HFFc6 (cell line): ENCODE measurements at places on chromosomes 7 and 10.

DNA sequence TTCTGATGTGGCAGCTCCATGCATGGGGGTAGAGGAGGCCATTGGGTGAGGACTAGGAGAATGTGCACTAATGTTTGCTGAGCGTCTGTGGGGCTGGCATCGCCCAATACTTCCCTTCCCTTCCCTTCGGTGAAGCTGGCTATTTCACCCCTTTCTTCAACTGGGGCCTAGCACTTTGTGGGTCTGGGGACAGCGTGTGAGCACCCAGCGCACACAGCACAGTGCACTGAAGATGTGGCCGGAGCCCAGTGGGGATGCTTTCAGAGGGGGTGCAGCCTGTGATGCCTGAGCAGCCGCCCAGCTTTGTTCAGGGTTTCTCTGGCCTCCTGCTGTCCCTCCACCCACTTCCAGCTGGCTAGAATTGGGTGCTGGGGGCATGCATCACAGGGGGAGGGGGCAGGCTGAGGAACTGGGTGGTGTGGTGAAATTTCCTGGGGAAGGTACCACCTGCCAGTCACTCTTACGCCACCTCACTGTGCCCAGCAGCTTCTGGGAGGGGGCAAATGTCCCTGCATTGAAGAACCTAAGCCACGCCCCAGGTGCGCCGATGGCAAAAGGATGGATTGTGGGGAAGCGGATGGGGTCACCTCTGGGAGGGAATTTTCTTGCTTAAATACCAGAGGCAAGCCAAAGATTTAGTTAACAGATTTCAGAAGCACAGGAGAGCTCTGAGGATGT is 45.5 kb downstream of the CLEC2L start:
- DNase-seq = no peak

- no peak for DNase-seq
Observed at GRCh38 chr7:96982586-96982985, 22.8 kb upstream of the DLX6 start.

- DNase-seq = no peak
Observed at GRCh38 chr10:17353568-17354300, 100.7 kb downstream of the ST8SIA6 start.

- DNase-seq = no peak
Observed at GRCh38 chr7:3979611-3980299, 678.7 kb downstream of the SDK1 start.

DNA sequence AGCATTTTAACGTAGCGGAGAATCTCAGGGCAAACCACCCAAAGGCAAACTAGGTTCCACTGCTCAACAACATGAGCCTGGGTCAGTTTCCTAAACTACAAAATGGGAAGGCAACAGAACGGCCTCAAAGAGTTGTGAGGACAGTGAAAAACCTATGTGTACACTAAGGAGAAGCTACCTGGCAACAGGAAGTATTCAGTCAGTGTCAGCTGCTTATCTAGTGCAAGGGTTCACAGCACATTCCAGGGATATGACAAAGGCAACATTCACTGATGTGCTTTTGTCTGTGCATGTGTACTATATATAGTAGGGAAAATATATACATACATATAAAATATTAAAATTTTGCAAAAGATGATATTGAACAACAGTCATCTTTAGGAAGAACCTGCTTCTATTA is 17.2 kb downstream of the NUDCD3 start:
- peak; percentile 30 for DNase-seq

GRCh38 chr7:90856351-90857070 is 260.4 kb downstream of the CDK14 start:
- DNase-seq = no peak

DNA sequence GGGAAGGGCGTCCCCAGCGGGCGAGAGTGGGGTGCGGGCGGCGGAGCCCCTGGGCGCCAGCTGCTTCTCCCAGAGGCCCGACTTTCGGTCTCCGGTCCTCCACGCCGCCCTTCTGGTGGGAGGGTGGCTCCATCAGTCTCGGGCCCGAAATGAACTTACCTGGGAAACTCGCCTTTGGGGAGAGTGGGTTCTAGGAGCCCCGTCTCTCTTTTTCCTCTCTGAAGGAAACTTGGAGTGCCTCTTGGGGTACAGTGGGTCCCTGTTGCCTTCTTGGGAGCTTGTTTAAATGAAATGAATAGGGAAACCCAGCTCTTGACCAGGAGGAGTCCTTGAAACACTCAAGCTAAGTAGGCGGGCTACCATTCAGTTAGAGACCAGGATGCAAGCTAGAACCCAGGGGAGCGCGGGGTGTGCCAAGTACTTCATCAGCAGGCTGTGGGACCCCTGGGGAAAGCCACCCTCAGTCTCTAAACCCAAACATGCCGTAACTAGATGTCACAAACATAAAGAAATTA is 1.3 kb downstream of the SLC26A4 start:
- DNase-seq = no peak

DNA sequence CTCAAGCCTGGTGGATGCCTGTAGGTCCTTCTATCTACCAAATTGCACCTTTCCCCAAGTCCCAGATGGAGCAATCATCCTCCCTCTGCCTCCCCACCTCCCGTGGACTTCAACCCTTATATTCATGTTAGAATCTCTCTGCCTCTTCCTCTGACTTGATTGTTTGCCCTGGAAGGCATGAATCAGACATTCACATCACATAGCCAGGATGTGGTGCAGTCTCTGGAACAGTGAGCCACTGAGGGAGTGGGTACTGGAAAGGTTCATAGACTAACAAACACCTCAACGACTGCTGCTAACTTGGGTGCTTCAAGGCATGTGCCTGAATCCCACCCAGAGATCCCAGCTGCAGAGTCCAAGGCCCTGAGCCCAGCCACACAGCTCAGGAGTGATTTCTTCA is 494.0 kb downstream of the TNS3 start:
- peak; percentile 22 for DNase-seq

- no peak for DNase-seq
Observed at GRCh38 chr7:150992833-150993302, 2.1 kb downstream of the NOS3 start.

DNA sequence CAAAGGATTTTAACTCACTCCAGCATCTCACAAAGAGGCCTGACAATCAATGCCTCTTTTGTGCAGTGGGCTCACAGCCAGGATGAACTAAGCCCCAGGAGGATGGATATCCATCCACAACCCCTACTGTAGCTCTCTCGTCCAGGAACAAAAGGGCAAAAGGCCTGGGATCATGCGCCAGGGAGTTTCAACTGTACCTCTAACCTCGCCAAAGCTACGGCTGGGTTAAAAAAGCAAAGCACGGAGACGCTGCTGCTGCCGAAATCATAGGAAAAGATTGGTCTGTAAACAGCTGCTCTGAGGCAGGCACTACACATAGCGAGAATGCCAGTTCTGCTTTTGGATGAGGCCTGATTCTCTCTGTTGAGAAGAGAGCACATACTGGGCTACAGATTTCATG is 32.1 kb downstream of the VSTM4 start:
- no peak for DNase-seq

DNA sequence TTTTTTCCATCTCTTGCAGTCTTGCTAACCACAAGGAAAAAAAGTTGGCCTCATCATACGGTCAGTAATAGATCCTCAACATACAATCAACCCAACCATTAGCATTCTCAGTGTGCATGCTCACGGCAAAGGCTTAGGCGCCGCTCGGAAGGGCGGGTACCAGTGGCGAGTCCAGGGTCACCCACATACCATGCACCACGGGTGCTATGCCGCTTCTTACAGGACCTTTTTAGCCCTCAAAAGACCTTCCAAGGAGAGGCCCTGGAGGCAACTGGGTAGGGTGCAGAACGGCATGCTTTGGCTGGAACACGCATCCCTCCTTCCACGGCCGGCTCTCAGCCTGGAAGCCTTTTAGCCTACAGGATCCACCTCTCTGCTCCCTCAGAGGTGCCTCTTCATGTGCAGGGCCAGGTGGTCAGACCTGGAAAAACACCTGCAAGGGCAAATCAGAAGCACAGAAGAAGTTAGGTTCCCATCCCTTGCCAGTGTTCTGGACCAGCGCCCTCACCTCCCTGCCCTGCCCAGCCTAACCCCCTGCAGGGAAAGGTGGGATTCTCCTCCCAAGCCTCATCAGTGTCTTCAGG is 5.8 kb downstream of the KLF6 start:
- no peak for DNase-seq

DNA sequence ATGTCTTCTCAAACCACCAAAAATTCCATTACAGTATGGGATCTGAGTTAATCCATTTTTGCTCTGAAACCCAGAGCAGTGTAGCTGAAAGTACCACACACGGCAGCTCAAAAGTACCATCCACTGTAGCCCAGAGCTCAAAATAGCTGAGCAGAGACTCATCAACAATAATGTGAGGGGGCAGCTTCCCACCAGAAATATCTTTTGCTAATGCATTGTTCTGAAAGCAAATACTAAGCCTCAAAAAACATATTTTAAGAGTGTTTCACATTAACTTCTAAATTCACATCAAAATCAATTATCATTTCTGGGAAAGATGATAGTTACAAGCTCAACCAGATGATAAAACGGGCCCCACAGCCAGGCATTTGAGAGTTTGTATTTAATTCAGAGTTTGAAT is 73.7 kb downstream of the ABLIM1 start:
- DNase-seq = peak; percentile 41

DNA sequence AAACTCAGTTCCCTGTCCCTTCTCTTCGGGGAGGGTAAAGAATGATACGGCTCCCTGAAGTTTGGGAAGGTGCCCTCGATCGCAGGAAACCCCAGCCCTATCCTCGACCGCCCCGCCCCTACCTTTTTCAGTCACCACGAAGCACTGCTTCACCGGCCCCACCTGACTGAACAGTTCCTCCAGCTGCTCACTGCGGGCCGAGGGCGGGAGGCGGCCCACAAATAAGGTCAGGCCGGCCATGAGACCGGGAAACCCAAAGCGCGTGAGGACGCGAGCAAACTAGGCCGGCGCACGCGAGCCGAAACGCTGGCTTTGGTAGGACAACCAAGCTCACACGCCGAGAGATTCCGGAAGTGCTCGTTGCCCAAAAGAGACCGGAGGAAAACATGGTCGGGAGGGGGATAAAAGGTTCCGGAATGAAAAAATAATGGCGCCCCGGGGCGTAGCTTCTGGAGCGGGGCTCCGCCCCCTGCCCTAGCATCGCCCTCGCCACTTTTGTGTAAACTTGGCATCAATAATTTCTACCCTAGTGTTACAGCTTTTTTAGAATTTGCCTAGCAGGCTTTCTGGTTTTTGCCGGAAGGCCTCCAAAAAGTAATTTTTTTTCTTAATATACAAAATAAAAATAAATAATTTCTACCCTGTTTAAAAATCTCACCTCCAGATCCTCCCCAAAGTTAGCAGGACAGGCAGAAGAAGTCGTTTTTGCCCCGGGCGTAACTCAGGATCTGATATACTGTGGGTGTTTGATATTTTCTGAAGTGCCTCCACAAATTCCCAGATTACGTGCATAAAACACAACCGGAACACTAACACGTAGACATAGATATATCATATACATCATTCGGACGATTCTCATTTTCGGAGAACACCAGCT is at the start of gene RBM28:
Gene RBM28, minus strand, starts transcription at position 355 of the 877 bp plus-strand sequence. Its CDS starts 115 bp downstream, at position 240.
- DNase-seq = peak; percentile 88

- no peak for DNase-seq
Observed at GRCh38 chr10:13567030-13567429, 19.7 kb upstream of the PRPF18 start.

GRCh38 chr10:99484626-99485581 is 47.8 kb upstream of the NKX2-3 start:
- DNase-seq = no peak

- DNase-seq = no peak
Observed at GRCh38 chr7:30144657-30145306, 10.0 kb downstream of the MTURN start.
